Amniotic stem cell (primary cell): ENCODE measurements at places on chromosomes 12 and 14.

DNA sequence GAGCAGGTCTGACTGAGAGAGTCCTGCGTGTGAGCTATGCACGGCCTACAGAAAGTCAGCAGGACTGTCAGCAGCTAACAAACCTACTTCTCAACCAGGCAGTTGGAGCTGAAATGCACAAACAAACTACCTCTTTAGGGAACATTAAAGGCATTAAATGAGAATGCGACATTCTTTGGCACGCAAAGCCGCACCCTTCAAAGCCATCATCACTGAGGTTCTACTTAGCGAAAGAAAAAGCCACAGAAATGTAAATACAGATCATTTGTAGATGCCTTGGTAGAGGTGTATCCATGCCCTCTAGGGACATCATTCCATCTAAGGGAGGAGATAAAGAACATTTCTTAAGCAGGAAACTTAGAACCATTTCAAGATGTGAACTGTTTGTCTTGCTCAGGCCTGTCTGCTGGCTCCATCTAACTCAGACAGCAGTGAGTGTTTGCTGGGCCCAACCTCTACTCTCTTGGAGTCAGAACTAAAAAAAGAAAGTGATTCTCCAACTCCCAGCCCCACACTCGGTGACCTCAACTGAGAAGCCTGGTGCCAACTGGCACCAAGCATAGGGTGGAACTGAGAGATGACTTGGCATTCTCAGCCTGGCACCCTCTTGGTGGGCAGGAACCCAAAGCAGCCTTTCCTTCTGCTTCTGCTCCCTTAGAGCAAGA is 63.5 kb upstream of the MBIP start:
- DNase-seq = no peak

DNA sequence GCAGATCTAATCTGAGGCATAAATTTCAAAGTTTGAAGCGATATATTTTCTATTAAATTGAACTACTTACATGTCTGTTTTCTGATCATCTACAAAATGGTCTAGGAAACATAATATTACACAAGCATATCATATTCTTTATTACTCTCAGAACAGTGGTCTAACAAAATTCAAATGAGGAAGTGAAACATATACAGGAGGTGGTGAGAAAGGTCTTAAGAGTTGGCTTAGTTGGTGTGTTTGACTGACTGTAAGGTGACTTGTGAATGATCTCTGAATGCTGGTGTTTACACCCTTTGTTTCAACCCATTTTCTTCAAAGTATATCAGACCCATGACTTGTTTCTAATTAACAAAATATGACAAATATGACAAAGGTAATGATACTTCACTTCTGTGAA is 1156.8 kb downstream of the SLC16A7 start:
- DNase-seq = no peak

GRCh38 chr12:98419795-98420404 is 95.5 kb upstream of the TMPO start:
- DNase-seq = no peak

- no peak for DNase-seq
Observed at GRCh38 chr12:32043928-32044549, 62.6 kb upstream of the BICD1 start.

GRCh38 chr14:51616724-51617409 is 34.8 kb upstream of the FRMD6 start:
- peak; percentile 43 for DNase-seq

DNA sequence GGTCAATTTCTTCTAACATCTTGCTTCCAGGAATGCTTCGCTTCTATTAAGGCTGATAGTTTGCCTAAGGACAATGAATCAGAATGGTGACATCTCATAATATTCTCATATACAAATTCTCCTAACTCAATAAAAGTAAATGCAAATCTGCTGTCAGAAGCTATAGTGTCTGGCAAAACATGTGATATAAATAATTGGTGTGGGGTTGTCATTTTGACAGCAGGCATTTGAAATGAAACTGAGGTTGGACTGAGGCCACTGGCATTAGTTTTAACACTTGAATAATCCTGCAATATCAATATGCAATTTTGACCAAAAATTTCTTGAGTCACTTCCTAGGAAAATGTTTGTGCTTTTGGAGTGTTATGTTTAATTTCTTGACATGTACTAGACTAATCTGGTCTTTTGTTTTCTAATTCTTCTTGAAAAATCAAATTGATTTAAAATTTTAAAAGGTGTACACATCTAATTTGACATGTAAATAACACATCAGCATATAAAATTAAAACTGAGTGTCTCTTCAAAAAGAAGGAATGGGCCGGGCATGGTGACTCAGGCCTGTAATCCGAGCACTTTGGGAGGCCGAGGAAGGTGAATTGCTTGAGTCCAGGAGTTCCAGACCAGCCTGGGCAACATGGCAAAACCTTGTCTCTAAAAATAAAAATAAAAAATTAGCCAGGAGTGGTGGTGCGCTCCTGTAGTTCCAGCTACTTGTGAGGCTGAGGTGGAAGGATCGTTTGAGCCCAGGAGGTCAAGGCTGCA is 92.3 kb upstream of the BTG1 start:
- DNase-seq = no peak

DNA sequence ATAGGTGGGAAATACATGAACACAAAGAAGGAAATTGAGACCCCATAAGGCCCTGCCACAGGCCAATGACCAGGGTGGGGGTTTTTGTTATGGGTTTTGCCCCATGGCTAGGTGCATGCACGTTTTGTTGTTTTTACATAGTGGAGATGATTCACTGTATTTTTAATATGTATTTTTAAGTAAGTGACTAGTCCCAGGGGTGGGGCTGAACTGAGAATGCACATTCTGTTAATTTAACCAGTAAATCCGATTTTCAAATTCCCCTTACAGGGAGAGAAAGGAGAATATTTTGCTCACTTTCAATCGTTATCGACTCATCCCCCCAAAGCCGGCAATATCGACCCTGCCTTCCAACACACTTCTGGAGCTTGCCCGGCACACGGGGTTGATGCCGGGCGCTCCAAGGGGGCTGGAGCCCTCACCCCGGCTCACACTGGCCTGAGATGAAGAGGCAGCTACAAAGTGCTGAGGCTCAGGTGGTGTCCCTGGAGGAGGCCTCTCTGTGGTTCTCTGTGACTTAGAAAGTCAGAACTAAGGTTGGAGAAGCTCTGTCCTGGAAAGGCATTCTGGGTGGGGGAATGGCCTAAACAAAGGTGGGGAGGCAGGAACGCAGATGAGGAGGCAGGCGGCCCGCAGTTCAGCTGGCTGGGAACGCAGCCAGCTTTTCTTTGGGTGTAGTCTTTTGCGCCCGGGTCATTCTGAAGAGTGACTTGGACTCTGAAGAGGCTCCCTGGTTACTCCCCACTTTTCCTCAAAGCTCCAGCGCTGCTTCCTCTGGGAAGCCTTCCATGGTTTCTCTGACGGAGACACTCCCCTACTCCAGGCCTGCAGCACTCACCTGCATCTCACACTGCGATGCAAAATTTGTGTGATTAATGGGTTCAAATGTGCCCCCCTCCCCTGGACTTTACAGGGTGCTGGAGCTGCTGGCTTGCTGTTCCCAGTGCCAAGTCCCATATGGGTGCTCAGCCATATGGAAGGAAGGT is 50.7 kb upstream of the DLK1 start:
- DNase-seq = no peak

GRCh38 chr12:33012226-33012625 is 115.6 kb upstream of the PKP2 start:
- DNase-seq = no peak

GRCh38 chr12:64600164-64600561 is 10.1 kb upstream of the RASSF3 start:
- DNase-seq = no peak

DNA sequence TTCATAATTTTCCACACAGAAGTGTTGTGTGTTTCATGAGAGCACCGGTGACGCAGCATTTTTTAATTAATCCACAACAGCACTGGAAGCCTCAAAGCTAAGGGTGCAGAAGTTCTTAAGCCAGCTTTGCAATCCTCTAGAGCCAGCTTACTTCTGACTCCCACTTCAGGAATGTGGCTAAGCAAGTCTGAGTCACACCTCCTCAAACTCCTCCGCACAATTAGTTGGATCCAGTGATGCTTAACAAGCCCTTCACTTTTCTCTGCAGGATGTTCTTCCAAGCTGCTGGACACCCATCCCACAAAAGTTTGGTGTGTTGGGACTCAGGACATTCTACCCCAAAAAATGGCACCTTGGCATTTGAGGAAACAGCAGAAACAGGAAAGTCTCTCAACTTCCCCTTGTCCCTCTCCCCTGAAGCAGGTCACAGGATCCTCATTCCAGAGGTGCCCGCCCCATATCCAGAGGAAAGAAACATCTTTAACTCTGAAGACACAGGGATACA is 210.0 kb downstream of the PPM1H start:
- peak; percentile 87 for DNase-seq

GRCh38 chr12:4766445-4766844 is 46.2 kb downstream of the GALNT8 start:
- no peak for DNase-seq

GRCh38 chr14:22844221-22845102 is 8.1 kb downstream of the MMP14 start:
- no peak for DNase-seq
